ENCODE measurements at places on chromosomes 2 and 18. TPM values are rescaled to one million over a fixed set of nuclear protein-coding genes. Genes with fewer than 3 reads are reported as not detected.

SCYGR4 gene
- total RNA-seq, result not detected

GRCh38 chr18:3720159-3720558, 270.2 kb downstream of the TGIF1 start:
- DNase-seq, result no peak

- DNase-seq, result no peak
Observed at GRCh38 chr18:13745696-13746095, 19.2 kb downstream of the RNMT start.

DNA sequence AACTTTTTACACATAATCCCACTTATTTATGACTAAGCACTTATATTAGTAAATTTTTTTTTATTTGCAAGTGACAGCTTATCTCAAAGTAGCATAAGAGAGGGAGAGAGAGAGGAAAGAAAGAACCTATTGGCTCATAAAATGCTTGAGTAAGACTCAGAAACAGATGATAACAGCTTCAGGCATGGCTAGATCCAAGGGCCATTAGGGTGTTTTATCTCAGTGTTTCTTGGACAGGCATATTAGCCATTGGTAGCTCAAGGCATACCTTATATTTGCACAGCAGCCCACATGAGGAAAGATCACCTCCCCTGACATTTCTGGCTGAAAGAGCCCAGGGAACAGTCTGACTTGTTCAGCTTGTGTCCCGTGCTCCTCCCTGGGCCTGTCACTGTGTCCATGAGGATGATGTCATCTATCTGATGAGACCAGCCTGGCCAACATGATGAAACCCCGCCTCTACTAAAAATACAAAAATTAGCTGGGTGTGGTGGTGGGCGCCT, 64.4 kb downstream of the IL1R2 start:
- DNase-seq, result no peak

DNA sequence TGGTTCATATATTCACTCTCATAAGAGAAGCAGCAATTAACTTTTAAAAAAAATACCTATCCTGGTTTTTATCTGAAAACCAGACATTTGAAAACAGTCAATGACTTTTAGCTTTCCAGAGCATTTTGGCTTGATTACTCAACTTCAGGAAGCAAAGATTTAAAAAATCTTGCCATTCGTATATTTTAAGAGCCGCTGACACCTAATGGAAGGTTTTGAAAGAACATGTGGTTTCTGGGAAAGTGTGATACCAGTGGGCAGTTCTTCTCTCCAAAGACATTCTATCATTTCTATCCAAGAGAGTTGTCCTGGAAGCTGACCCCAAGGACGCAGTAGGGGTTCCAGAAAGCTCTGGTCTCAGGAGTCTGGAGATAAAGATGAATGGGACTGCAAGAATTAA, 234.7 kb downstream of the TTC32 start:
- DNase-seq, result peak; percentile 55

TTC32 gene
- total RNA-seq, result 4.2 TPM

ALPP gene
- 0.84 TPM for total RNA-seq

DNA sequence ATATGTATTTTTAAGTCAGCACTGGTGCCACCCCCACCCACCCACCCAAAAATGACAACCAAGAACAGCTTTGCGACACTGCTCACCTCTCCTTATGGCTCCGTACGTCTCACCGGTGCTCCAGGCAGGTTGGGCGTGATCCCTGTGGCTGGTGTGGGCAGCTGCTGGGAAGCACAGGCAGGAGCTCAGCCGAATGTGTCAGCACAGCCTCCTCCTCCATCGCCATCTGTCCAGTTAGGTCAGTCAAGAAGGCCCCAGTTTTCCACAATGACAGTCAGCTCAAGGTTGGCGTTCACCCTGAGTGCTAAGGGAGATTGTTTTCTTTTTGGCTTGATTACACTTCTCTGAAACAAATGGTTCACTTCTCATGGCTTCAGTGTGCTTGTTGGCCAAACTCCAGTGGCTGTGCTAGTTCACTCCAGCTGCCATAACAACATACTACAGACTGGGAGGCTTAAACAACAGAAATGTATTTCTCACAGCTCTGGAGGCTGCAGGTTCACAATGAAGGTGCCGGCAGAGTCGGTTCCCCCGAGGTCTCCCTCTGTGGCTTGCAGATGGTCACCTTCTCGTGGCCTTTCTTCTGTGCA, 30.2 kb downstream of the AMER3 start:
- DNase-seq, result no peak

- DNase-seq, result no peak
Observed at GRCh38 chr2:176769499-176770370, 442.9 kb upstream of the HNRNPA3 start.

GRCh38 chr2:241635756-241636155, 1.2 kb downstream of the THAP4 start:
- no peak for DNase-seq

NOSTRIN gene
- total RNA-seq, result 1.6 TPM

DNA sequence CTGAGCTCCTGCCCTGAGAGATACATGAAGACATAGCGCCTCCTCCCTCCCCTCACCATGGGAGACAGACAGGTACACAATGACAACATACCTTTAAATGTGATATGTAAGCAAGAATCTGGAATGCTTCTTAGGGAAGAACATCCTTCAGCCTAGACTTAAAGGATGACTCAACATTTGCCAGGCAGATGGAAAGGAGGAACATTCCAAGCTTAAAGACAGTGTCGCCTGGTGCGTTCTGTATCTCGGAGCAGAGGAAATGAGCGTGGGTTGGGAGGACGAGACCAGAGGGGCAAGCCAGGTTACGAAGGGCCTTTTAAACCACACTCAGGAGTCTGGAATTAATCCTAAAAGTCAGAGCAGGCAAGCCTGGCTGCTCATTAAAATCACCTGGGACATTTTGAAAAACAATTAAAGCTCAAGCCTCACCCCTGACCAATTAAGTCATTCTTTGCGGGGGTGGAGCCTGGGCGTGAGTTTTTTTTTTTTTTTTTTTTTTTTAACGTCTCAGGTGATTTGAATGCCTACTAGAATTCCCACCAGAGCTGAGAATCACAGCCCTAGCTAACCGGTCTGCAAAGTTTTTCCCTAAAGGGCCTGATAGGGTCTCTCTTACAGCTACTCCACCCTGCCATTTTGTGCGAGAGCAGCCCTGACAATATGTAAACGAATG, 131.2 kb upstream of the SEC11C start:
- peak; percentile 57 for DNase-seq

UGT1A10 gene
- not detected for total RNA-seq

TCF23 gene
- total RNA-seq, result not detected

- DNase-seq, result peak; percentile 4
Observed at GRCh38 chr18:33821503-33821902, 243.5 kb downstream of the ASXL3 start.

NEU4 gene
- total RNA-seq, result not detected

KIAA2012 gene
- total RNA-seq, result not detected

ABCG5 gene
- total RNA-seq, result not detected

DNA sequence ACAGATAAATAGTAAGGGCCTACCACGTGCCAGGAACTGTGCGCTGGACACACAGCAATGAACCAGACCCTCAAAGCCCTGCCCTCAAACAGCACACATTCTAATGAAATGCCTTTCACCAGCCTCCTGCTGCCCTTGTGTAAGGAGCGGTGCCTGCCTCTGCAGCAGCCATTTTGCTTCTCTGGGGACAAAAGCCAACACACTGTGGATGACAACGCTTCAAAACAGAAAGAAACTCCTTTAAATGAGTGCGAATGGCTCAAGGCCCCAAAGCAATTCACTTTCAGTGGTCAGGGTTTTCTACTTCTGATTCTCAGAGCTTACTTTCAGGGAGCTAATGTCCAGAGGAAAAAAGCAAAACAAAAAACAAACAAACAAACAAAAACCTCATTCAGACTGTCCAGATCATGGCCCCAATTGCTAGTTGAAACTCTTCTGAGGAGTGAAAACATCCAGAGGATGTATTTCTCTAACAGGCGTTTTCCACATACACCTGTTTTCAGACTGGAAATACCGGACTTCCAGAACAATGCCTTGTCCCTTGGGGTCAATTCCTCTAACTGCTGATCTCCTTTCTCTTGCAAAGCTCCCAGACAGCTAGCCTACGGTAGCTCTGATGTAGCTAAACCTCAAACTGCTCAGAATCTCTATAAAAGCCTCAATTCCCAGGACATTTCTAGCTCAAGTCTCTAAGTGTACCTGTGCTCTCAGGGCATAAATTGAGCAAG, 323.3 kb upstream of the ZNF521 start:
- no peak for DNase-seq

GRCh38 chr2:26444236-26444635, 33.7 kb downstream of the OTOF start:
- DNase-seq, result no peak

- no peak for DNase-seq
Observed at GRCh38 chr2:235934774-235935484, 233.3 kb downstream of the GBX2 start.

CABYR gene
- 16.3 TPM for total RNA-seq

ILKAP gene
- total RNA-seq, result 22.2 TPM

TRPM8 gene
- 2.4 TPM for total RNA-seq

- DNase-seq, result peak; percentile 75
Observed at GRCh38 chr2:213021971-213022899, 129.2 kb downstream of the IKZF2 start.

CTAGE1 gene
- not detected for total RNA-seq

DNA sequence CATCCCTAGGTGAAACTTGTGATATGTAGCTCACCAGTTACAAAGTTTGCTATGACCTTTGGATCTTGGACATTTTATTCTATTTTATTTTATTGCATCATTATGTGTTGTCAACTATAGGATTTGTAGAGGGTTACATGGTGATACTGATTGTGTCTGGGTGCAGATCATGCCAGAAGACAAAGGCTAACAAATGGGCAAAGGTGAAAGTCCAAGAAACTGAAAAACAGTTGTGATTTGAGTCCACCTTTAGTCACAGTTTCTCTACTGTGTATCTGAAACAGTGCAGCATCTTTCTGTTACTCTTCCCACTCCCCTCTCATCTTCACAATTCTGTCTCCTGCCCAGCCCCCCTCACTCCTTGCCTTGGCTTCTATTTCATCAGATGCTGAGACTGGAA, 111.9 kb upstream of the LYPD6 start:
- no peak for DNase-seq
